ENCODE measurements at places on chromosomes 13 and 19.
A peak's percentile ranks its signal among the peaks of the same experiment; 100 is the strongest.

DNA sequence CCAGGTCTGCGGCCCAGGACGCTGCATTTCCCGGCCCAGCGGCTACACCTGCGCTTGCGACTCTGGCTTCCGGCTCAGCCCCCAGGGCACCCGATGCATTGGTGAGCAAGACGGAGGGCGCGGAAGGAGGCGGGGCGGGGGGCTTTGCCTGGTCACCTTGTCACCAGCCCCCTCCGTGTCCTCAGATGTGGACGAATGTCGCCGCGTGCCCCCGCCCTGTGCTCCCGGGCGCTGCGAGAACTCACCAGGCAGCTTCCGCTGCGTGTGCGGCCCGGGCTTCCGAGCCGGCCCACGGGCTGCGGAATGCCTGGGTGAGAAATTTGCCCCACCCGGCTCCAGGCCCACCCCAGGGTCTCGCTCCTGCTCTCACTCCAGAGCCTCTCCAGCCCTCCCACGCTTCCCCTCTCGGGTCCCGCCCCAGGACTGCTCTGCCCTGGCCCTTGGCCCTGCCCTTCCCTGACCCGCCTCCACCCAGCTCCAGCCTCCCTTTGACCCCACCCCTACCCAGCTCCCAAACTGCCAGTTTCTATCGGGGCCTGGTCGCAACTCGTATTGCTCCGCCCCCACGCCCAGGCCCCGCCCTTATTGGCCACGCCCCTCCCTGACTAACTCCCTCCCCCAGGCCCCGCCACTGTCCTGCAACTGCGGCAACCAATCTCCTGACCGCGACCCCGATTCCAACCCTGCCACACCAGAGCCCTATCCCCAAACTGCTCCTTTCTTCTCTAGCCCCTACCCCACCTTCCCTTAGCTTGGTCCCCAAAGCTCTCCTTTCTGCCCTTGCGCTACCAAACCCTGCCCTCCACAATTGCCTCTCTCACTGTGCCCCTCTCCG lies 8.6 kb downstream of the LTBP4 start:
- no peak for DNase-seq

GRCh38 chr19:2795827-2796658 lies 10.7 kb downstream of the THOP1 start:
- DNase-seq: no peak

- DNase-seq: no peak
These were observed 52.7 kb downstream of the STARD13 start for GRCh38 chr13:33232883-33233282.

GRCh38 chr13:113472355-113473025 lies 18.0 kb downstream of the DCUN1D2 start:
- DNase-seq: no peak

GRCh38 chr13:75825161-75825560 lies 189.0 kb downstream of the LMO7 start:
- DNase-seq: no peak

GRCh38 chr19:38538386-38538785 lies 79.4 kb downstream of the MAP4K1 start:
- no peak for DNase-seq

GRCh38 chr13:109151255-109151654 lies 521.8 kb downstream of the MYO16 start:
- DNase-seq: no peak

DNA sequence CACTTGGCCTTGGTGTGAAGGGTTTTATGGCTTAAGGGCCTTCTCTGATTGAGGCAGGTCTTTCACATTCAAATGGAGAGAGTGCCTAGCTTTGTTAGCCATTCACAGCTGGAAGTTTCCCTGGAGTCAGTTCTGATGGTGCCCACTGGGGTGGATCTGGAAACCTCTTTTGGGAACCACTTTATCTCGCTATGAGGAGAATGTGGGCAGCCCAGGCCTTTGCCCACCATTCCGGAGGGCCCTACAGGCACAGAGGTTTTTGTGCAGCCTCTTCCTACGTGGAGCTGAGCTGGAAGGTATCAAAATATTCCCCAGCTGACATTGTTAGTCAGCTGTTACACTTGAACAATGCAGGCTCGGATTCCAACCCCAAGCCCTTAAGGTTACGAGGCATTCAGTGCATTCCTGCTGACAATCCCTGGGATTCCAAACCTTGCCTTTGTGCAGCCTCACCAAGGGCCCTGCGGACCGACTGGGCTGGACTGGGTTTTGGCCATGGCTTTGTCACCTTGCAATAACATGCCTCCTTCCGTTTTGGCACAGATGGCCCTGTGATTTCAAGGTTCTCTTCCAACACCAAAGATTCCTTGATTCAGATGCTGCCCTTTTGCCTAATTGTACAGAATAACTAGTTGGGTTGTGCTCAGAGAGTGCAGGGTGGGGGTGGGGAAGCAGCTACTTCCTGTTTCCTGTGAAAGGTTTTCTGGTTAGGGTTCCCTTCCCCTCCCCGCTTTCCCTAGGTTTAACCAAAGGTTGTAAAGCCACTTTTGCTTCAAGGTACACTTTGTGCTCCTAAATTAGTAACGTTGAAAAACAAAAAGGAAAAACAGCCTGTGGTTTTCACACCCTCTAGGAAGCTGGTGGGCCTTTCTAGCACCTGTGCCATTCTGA lies 27.0 kb downstream of the SAE1 start:
- no peak for DNase-seq

DNA sequence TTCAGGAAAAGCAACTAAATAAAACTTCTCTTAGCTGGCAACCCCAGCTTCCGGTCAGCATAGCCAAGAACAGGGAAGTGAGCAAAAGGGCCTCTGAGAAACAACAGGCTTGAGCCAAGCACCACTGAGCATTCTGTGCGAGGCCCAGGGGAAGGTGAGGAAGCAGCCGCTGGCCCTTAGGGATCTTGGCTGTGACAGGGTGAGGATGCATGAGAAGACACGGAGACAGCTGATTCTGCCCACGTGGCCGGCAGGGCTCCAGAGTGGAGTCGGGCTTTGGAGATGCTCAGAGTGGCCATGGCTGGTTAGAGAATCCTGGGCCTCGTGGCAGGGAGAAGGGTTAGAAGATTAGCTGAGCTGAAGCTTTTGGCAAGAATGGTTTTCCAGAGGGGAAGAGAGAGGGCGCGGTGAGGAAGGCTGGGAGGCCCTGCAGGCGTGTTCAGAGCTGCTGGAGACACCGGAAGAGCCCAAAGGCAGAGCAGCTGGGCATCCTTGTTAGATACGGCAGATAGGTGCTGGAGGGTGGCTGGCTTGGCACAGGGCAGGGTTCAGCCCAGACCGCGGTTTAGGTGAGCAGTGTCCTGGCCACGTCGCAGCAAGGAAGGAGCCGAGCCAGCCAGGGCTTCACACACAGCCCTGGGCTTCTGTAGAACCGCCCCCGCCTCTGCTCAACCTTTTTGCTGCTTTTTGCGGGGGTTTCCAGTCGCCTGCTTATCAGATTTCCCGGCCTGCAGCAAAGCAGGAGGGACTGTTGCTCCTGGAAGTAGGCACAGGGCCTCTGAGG lies 17.3 kb downstream of the UPF1 start:
- DNase-seq: no peak

- DNase-seq: no peak
These were observed 20.3 kb upstream of the GGACT start for GRCh38 chr13:100608906-100609305.

DNA sequence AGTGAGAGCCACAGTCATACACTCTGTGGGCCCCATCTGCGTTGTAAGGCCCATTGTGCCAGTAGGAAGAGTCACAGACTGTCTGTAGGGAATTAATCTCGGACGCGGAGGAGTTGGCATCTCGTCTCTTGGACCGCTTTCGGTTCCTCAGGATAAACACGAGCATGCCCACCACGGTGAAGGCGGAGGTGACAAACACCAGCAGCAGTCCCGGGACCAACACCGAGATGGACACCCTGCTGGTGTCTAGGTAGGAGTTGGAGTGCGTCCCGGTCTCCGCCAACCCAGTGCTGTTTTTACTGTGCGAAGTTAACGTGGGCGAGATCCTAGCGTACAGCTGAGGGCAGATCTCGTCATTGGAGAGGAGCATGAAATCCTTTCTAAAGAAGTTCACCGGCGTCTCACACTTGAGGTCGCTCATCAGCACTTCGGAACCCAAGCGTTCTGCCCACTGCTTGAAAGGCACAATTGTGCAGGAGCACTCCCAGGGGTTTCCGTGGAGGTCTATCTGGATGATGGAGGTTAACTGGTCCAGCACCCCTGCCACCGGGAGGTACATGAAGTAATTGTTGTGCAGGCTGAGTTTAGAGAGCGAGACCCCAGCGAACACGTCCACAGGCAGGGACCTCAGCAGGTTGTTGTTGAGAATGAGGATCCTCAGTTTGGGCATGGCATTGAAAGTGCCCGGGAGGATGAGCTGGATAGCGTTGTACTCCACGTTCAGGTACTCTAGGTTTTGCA lies 2.7 kb downstream of the SLITRK1 start:
- DNase-seq: no peak

DNA sequence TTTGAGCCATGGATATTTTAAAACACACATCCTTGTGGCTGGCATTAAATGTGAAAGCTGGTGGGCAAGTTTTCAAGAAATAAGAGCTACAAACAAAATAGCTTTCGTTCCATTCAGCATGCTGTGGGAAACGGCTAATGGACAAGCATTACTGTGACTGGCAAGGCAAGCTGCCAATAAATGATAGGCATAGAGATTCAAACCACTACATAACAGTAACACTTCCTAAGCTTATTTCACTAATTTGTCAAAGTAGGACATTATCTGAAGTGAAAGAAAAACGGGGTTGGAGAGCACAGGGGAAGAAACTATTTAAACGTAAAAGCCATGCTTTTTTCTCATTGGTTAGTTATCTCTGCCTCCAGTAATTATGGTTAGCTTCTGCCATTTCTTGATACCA lies 26.0 kb downstream of the OBI1 start:
- DNase-seq: no peak

DNA sequence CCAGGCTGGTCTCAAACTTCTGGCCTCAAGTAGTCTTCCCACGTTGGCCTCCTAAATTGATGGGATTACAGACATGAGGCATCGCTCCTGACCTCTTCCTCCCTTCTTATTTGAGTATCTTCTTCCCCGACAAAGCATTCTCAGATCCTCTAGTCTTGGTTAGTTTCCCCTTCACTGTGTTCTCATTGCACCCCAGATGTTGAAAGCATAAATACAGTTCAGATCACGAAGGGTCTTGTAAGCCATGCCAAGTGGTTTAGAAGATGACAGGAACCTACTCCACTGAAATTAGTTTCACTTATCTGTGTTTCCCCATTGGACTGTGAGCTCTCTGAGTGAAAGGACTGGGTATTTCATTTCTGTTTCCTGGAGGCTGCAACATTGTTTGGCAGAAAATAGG lies 100.7 kb downstream of the DGKH start:
- no peak for DNase-seq

DNA sequence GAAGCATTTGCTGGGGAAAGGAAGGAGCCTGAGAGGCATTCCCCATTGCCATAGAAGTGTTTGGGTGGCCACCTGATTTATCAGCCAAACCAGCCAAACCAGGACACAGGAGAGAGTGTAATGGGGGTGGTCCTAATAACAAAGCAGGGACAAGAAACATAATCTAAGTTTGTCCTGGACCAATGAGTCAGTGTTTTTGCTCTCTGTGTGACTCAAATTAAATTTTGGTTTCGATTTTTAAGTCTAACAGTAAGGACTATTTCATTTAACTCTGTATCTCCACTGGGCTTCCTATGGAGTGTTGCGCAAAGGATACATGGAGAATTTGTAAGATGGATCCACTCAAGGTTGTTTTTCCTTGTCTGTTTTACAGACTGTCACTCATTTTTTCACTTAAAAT lies 19.5 kb upstream of the TRPC4 start:
- DNase-seq: no peak

- DNase-seq: no peak
These were observed 460.3 kb upstream of the KLHL1 start for GRCh38 chr13:70568571-70568970.

GRCh38 chr13:78306519-78307206 lies 296.7 kb downstream of the POU4F1 start:
- no peak for DNase-seq

DNA sequence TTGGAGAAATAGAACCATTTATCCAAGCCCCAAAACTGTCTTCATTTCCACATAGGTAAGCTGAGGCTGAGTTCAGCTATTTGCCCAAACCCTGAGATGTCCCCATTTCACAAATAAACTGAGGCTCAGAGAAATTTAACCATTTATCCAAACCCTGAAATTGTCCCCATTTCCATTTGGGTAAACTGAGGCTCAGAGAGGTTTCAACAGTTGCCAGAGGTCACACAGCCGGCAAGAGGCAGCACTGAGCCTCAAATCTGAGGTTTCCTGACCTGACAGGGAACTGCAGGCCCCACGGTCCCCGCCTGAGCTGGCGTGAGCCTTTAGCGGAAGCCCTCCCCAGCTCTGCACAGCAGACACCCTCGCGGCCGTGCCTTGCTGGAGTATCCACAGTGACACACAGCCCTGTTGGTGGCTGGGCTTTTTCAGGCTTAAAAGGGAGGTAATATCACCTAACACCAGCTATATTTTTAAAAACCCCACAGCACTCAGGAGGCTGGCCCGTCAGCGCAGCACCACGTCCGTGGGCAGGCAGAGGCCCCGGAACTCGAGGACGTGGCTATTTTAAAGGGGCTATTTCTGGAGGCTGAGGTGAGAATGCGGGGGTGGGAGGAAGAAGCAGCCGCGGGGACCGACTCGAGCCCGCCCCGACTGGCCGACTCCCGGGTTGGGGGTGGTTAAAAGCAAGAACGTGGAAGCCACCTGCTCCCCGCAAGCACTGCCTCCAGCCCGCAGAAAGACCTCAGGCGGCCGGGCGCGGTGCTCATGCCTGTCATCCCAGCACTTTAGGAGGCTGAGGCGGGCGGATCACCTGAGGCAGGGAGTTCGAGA lies 18.5 kb downstream of the PTPRS start:
- no peak for DNase-seq

GRCh38 chr13:40680659-40681323 lies 14.3 kb upstream of the FOXO1 start:
- no peak for DNase-seq

DNA sequence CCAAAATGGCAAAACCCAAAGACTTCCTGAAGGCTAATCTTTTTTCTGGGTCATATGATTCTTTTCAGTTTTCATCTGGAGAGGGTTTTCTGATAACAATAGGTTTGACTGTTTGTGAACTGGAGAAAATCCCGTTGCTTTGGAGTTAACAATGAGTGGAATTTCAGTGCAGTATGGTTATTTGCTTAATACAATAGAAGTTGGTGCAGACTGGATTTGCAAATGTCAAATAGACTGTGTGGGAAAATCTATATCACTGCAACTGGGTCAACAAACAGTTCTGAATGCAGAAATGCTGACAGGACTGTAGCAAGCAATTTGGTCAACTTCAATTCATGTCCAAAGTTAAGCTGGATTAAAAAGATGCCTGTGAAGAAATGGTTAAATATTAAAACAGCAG lies 267.5 kb upstream of the ARGLU1 start:
- DNase-seq: no peak

DNA sequence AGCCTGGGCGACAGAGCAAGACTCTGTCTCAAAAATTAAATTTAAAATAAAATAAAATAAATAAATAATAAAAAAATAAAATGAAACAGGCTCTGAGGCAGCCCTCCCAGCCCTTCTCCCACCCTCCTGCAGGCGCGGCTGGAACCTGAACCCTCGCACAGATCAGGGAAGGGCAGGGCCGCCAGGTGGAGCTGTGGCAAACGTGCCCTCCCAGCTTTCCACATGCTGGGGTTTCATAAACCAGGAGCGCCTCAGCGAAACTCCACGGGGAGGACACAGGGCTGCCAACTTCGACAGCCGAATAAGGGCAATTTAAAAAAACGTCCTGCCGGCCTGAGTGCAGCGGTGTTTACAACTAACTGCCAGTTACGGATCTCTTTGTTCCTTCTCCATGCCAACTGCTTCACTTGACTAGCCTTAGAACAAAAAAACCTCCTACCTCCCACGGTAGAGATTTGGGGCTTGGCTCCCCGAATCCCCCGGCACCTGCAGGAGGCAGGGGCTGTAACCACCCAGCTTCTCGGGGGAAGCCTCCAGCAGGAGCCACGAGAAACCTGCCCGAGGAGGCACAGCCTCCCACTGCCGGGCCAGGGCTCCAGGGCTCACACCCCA lies 15.9 kb downstream of the ZNF787 start:
- DNase-seq: peak; percentile 44

Measured in NCI-H1436 treated with DMSO at 0.1 percent for 48 hours (cell line).